ENCODE measurements at places on chromosomes 1 and 21.

GRCh38 chr1:224188286-224188685, 5.2 kb downstream of the DEGS1 start:
- no peak for DNase-seq

DNA sequence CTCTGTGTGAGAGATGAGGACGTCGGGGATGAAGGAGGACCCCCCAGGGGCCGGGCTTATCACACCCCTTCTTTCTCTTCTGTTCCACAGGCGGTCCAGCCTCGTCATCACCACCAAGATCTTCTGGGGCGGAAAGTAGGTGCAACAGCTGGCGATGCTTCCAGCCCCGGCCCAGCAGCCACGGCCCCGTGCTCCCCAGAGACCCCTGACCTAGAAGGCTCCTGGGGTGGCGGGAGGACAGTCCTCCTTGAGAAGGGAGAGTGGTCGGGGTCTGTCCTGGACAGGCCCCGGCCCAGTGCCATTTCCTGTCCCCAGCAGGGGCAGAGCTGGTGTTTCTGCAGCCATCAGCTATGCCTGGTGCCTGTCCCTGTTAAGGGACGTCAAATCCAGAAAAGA, 41.7 kb downstream of the KCNAB2 start:
- no peak for DNase-seq

DNA sequence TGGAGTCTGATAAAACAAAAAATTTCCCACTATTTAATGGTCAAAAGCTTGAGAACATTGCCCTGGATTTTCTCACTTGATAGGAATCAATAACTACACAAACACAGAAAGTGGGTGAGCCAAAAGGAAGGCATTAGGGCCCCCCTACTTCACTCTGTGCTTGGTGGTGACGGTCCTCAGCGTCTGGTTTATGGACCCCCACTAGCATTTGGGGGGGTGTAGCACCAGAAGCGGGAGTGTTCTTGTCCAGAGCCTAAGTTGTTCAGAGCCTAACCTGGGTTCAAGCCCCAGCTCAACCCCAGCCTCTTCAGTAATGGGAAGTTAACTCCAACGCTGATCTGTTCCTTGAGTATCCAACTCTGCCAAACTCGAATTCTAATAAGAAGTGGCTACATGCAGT, 33.1 kb downstream of the STPG1 start:
- DNase-seq: no peak

GRCh38 chr1:203287109-203287893, 18.0 kb upstream of the BTG2 start:
- no peak for DNase-seq

GRCh38 chr1:164659621-164660411, 100.8 kb downstream of the PBX1 start:
- DNase-seq: no peak

DNA sequence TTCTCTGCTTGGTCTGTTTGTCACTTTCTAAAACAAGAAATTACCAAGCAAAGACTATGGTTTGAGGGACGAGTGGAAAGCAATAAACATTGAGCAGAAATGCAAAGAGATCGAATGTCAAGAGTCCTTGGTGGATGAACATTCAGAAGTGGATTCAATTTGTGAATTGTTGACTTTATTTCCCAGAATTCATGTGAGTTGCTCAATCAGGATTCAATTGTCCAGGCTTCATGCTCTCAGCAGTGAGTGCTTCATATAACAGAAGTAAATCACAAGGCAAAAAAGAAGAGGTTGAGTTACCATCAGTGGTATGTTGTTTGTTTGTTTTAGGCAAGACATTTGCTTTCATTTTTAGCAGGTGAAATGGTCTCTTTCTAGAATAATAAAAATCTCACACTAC, 31.9 kb downstream of the NGF start:
- DNase-seq: no peak

GRCh38 chr1:25505656-25506385, 37.6 kb upstream of the LDLRAP1 start:
- no peak for DNase-seq

DNA sequence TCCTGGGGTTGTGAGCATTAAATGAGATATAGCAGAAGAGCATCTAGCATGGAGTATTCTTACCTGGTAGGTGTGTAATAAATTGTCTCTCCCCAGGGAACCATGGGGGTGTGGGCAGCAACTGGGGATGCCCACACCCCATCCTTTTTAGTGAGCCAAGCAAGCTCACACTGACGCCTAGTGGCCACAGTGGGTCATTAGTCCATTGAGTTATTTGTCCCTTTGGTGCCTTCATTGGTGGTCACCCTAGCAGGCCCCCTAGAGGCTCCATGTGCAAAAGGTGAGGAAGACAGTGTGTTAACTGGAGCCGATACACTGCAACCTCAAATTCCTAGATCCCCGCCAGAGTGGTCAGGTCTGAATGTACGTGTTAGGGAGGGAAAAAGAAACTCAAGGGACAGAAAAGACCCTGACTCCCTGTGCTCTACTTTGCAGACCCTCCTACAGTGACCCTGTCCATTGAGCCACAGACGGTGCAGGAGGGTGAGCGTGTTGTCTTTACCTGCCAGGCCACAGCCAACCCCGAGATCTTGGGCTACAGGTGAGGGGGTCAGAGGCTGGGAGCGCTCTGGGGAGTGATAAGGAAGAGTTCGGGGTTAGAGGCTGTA, 93.3 kb upstream of the CD1D start:
- DNase-seq: peak; percentile 13

DNA sequence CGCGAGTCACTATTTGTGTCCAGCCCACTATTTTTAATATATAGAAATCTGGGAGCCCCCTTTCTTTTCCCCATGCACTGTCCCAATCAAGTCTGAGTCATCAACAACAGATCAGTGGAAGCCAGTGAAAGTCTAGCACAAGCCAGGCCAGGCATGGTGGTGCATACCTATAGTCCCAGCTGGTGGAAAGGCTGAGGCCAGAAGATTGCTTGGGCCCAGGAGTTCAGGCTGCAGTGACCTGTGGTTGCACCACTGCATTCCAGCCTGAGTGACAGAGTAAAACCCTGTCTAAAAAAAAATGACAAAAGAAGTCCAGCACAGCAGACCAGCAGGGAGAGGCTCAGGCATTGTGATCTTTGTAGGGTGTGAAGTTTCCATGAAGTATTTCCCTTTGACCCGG, 9.0 kb upstream of the RPL5 start:
- no peak for DNase-seq

GRCh38 chr1:156676820-156677615, at the start of gene NES:
Gene NES (minus strand): TSS chr1:156677407. CDS start chr1:156677264, 143 bp downstream.
- DNase-seq: peak; percentile 78

DNA sequence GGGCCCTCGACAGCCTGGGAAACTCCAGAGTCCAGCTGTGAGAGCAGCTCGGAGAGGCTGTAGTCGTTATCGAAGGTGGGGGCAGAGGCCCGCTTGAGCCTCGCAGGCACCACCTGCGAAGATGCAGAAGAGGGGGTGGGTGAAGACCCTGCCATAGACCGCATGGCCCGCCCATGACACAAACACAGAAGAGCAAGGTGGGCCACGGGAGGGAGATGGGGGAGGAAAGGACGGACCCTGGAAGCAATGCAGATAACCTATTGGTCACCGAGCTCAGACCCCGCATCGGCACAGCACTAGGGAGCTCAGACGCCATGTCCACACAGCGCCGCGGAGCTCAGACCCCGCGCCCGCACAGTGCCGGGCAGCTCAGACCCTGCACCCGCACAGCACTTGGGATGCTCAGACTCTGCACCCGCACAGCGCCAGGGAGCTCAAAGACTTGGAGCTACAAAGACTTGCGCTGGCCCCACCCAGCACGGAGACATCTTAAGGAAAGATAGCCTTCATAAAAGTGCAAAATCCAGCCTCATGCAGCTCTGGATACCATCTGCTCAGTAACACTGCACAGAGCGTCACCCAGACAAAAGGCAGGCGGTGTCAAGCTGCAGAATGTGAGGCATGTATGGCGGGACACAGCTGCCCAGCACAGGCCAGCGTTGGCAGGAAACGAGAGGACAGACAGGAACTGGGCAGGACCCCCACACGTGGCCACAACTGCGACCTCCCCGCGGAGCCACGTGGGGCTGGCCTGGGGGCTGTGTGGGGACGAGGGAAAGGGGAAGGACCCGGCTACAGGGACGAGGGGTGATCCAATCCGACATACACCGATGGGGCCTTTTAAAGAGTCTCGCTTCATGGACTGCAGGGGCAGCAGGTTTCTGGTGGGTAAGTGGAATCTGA, 22.6 kb downstream of the RIPK4 start:
- DNase-seq: no peak

DNA sequence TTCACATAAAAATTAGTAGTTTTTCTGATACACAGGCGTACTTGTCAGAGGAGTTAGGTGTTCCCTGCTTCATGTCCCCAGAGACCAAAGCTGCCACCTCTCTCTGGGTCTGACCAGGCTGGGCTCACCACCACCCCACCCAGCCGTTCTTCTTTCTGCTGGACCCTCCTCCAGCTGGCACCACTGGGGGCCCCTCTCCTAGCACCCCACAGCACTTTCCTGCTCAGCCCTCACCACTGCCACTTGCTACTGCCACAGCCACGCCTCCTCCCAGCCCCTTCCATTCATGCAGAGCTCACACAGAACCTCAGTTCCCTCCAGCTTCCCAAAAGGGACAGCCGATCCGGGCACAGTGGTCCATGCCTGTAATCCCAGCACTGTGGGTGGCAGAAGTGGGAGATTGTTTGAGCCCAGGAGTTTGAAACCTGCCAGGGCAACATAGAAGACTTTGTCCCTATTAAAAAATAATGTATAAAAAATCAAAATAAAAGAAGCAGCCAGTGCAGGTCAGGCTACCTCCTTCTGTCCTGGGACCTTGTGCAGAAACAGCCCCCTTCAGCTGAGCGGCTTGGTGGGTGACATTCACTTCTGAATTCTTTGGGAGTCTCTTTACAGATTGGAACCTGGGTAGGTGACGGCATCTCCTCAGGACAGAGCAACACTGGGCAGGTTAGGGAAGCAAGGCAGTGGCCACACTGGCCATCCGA, 208.3 kb downstream of the TOMM20 start:
- DNase-seq: no peak

- no peak for DNase-seq
Observed at GRCh38 chr1:41780322-41780721, 138.4 kb downstream of the HIVEP3 start.

- DNase-seq: peak; percentile 65
Observed at GRCh38 chr1:54581621-54582035, 33.6 kb downstream of the ACOT11 start.

DNA sequence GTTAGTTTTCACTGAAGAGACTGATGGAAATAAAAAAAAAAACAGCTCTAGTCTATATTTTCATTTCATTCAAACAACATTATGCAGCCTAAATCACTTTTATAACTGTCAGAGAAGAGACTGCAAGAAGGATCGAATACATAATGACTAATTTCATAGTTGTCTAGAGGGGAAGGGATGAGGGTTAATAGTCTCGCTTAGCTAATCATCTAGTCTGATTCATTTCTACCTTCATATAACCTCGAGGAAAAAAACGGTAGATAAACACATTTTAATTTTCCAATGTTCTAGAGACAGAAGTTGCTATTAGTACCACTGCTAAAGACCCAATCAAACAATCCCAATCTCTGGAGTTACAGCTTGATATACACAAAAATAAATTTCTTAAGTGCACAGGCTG, 3.5 kb downstream of the FUBP1 start:
- DNase-seq: no peak

- no peak for DNase-seq
Observed at GRCh38 chr1:109094871-109095270, 4.3 kb downstream of the TMEM167B start.

- no peak for DNase-seq
Observed at GRCh38 chr1:203056516-203056915, 29.3 kb downstream of the MYOG start.

GRCh38 chr1:82449506-82450057, 648.8 kb downstream of the ADGRL2 start:
- DNase-seq: no peak

DNA sequence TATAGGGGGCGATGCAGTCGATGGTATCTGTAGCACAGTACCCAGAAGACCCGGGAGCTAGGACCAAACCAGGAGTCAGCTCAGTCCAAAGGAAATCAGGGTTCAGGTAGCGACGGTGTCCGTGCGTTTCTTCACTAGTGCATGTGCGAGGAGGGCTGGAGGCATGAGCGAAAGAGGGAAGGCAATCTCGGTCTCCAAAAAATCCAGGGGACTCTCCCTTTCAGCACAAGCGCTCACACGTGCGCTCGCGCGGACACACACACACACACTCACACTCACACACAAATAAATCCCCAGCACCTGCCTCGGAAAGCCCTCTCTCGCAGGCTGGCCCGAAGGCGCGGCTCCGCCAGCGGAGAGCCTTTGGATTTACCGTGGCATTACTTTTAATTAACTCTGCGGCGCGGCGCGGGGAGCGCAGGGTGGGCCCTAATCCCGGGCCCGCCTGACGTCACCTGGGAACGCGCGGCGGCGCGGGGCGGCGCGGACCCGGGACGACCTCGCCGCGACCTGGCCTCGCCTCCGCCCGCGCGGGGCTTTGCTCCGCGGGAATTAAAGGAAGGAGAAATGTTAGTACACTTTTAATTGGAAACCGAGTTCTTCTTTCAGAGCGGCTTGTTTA, 121.2 kb downstream of the LMX1A start:
- DNase-seq: peak; percentile 33

- no peak for DNase-seq
Observed at GRCh38 chr1:20454004-20454403, 32.0 kb downstream of the CAMK2N1 start.

- no peak for DNase-seq
Observed at GRCh38 chr1:67489643-67490042, 59.4 kb upstream of the SERBP1 start.

DNA sequence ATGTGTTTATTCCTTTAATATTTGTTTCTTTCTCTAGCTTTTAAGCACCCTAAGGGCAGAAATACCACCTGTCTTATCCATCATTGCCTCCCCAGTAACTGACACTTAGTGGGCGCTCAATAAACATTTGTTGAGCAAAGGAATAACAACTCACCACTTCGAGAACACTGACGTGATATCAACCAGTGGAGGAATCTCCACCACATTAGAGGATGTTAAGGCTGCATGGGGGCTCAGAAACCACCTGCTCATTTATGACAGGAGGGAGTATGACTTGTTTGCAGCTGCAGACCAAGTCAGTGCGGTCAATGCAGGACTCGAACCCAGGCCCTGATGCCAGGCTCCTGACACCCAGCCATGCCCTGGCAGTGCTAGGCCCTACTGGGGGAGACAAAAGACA, 102.6 kb downstream of the MRPL37 start:
- DNase-seq: no peak

GRCh38 chr1:40849801-40850592, 12.2 kb downstream of the CITED4 start:
- peak; percentile 77 for DNase-seq

- DNase-seq: no peak
Observed at GRCh38 chr21:25562660-25563059, 44.6 kb downstream of the MRPL39 start.

- no peak for DNase-seq
Observed at GRCh38 chr1:55069280-55069679, 29.9 kb downstream of the PCSK9 start.

- peak; percentile 13 for DNase-seq
Observed at GRCh38 chr1:58773406-58773840, 10.4 kb downstream of the JUN start.

- DNase-seq: no peak
Observed at GRCh38 chr1:216045400-216045799, 377.8 kb downstream of the USH2A start.

All from head of caudate nucleus (tissue), 42 donors.